SW480 (cell line): ENCODE measurements at places on chromosomes 2 and 18.

- no peak for DNase-seq
Observed at GRCh38 chr18:23958036-23958435, 56.5 kb upstream of the TTC39C start.

DNA sequence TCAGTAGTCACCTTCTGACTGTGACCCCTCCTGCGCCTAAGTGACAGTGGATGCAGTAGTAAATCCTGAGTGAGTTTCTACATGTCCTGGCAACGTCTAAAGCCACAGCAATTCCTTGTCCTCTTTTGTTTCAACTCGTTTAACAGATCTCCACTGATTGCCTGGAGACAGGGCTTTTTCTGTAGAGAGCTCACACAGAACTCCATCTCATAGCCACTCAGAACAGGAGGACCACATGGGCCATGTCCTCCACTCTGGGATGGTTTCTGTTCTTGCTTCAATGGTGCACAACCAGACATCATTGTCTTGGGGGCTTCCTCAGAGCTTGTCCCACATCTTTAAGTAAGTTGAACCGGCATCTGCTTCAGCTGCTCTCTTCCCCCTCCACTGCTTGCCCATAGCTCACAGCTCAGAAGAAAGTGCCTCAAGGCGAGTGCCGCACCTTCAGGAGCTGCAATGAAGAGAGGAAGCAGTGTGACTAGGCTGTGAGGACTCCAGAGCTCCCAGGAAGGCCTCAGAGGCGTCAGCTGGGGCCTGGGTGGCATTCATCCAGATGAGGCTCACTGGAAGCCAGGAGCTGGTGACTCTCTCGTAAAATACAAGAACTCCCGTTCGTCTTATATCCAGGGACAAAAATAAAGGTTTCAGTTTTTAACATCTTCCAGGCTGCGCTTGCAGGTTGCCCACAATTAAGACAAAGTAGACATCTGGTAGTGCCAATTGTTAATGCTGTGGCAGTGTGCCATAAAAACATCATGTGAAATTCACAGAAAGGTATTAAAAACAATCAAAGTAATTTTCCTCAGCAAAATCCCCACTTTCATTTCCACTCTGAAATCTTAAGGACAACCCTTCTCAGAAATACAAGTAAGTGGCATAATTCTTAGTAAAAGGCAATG, 37.3 kb downstream of the ST3GAL5 start:
- no peak for DNase-seq

- DNase-seq, result no peak
Observed at GRCh38 chr18:574149-574860, 5.9 kb upstream of the CETN1 start.

GRCh38 chr2:158478816-158479215, 22.1 kb downstream of the PKP4 start:
- DNase-seq, result no peak

DNA sequence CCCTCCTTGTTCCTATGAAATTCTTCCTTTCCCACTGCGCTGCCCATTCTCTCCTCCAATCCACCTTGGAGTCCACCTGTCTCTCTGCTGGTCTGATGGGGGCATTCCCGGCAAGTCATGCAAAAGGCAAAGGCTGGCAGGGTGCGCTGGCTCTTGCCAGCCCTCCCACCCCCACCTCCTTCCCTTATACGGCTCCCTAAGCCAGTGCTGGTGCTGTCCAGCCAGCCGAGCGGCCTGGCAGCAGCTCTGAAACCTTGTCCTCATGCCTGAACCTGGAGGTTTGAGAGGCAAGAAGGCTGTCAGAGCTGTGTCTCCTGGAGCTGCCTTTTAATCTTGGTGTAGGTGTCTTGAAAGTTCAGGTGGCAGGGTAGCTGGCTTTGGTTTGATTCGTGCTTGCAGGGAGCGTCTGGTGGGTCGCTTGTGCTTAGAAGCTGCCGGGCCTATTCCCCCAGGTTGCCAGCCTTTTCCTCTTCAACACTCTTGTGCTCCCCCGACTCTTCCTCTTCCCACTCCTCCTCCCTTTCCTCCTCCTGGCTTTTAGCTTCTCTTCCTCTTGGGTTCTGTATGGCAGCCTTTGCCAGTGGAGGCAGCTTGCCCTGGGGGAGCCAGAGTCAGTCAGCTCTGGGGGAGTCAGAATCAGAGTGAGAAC, 748 bp downstream of the LIPG start:
- no peak for DNase-seq

GRCh38 chr2:232387451-232388171, 9.1 kb downstream of the ALPP start:
- no peak for DNase-seq

DNA sequence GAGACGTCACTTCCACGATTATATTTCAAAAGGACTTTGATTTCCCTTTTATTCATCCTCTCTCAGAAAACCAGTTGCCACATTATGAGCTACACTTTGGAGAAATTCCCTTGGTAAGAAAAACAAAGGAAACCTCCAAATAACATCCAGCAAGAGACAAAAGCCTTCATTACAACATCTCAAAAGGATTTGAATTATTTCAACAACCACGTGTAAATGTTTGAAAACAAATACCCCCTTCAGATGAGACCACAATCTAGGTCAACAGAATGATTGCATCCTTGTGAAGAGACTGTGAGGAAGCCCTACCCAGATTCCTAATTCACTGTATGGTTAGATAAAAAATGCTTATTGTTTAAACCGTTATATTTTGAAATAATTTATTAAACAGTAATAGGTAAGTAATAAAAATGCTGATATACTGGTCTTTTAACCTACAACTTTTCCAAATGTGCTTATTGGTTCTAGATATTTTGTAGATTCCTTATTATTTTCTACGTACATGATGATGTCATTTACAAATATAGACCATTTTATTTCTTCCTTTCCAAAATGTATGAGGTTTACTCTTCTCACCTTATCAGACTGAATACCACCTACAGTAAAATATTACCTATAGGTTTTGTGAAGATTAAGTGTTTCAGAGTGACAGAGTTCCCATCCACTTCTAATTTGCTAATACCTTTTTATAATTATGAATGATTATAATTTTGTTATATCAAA, 922.7 kb upstream of the CHAC2 start:
- no peak for DNase-seq

GRCh38 chr2:9975805-9976447, 24.4 kb downstream of the GRHL1 start:
- DNase-seq, result peak; percentile 54

DNA sequence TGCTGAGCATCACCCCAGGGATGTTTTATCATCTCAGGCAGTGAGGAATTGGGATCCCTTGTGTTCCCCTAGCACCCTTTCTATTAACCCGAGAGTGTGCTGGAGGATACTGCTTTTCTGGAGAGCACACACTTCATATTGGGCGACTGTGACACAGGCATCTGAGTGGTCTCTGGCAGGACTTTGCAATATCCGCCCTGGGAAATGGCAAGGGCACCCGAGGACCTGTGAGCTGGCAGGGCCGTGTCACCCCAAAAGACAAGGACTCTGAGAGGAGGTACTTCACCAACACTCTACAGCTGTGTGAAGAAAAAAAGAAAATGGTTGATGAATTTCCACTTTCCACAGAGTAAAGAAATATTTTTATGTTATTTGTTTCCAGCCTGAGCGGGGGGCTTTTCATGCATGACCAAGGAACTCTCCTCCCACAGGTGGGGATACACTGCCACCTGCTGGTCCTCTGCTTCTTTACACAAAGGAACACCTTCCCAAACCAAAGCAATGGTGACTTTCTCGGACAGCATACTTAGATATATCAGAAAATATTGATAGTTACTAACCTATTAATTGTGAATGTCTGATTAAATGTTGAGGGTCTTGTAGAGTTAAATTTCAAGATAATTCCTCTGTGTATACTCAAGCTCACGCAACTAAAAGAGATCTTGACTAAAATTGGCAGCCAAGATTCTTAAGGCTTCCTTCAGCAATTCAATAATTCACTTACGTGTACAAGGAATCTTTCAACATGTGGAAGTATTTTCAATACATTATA, 45.9 kb upstream of the REG3G start:
- peak; percentile 52 for DNase-seq

- no peak for DNase-seq
Observed at GRCh38 chr2:98579926-98580325, 28.4 kb downstream of the COA5 start.

GRCh38 chr2:106982350-106982749, 96.4 kb upstream of the ST6GAL2 start:
- DNase-seq, result no peak

- no peak for DNase-seq
Observed at GRCh38 chr2:3503483-3503882, 15.8 kb downstream of the ADI1 start.

DNA sequence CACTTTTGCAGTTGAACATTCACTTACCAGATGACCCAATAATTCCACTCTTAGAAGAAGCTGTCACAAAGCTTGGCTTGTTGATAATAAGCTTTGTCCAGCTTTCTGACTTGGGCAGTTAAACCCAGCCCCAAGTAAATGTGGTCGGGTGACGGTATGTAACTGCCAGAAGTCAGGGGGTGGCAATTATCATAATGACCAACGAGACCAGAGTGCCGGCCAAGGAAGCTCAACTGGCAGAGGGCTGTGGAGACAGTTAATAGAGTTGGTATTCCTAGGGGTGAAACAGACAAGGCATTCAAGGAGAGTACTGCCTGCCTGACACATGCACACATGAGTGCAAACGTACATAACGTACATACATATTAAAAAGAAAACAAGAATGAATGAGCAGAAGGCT, 116.7 kb downstream of the EIPR1 start:
- DNase-seq, result no peak

DNA sequence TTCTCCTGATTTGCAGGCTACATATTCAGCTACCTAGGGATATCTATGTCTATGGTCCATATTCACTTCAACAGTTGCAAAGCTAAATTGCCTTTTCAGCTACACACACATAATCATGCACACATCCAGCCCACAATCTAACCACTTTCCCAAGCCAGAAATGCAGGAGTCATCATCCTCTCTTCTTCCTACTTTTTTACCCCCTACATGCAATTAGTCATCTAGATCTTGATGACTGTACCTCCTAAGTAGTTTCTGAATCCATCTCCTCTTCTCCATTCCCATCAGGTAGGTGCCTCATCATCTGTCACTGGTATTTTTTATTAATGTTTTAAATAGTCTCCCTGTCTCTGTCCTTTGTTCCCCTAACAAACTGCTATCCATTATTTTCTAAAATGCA, 23.7 kb upstream of the SPRED2 start:
- no peak for DNase-seq

GRCh38 chr2:79792090-79792489, 279.2 kb downstream of the CTNNA2 start:
- no peak for DNase-seq

GRCh38 chr2:67733517-67733916, 329.3 kb downstream of the C1D start:
- DNase-seq, result peak; percentile 31

DNA sequence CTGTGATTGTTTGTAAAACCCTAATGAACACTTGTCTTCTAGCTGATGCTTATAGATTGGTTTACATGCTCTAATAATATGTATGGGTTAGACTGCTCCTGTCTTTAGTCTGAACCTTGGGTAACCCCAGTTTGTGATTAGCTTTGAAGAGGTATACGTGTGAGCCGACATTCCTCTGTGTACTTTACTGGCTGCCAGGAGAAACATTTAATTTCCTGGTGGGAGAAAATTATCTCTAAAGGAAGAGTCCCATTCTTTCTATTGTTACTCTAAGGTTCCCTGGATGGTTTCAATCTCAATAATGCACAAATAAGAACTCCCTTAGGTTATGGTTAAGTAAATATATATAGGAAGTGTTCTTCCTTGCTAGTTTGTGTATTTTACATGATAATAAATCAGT, 143.6 kb upstream of the ZSWIM2 start:
- DNase-seq, result no peak

DNA sequence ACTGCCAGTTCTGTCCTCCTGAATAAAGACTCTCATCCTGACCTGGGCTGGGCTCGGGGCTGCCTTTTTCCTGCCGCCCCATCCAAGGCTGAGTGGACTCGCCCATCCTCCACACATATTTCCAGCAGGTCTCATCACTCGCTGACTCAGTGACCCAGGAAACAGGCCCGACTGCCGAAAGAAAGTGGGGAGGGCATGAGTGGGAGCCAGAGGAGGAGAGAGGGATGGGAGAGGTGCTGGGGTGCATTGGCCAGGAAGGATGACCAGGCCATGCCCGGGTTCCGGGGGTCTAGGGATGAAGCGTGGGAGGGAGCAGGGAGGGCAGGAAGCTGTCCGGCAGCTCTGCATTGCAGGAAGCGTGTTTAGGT, 66.7 kb downstream of the TWIST2 start:
- DNase-seq, result peak; percentile 10

GRCh38 chr2:54387059-54387991, 68.8 kb upstream of the SPTBN1 start:
- DNase-seq, result no peak

DNA sequence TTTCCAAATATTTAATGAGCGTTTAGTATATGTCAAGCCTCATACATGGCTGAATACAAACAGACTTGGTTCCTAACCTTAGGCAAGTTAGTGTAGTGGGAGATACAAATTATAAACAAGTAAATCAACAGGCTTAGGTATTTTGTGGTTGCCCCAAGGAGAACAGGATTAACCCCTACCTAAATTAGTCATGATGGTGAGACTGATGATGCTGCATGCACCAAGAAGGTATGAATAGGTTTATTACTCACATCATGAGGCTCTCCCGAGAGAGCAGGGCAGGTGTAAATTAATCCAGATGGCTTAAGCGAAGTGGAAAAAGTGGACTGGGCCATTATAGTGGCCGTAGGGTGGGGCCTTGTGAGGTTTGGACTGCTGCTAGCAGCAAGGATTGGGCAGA, 118.1 kb upstream of the GCFC2 start:
- DNase-seq, result no peak

DNA sequence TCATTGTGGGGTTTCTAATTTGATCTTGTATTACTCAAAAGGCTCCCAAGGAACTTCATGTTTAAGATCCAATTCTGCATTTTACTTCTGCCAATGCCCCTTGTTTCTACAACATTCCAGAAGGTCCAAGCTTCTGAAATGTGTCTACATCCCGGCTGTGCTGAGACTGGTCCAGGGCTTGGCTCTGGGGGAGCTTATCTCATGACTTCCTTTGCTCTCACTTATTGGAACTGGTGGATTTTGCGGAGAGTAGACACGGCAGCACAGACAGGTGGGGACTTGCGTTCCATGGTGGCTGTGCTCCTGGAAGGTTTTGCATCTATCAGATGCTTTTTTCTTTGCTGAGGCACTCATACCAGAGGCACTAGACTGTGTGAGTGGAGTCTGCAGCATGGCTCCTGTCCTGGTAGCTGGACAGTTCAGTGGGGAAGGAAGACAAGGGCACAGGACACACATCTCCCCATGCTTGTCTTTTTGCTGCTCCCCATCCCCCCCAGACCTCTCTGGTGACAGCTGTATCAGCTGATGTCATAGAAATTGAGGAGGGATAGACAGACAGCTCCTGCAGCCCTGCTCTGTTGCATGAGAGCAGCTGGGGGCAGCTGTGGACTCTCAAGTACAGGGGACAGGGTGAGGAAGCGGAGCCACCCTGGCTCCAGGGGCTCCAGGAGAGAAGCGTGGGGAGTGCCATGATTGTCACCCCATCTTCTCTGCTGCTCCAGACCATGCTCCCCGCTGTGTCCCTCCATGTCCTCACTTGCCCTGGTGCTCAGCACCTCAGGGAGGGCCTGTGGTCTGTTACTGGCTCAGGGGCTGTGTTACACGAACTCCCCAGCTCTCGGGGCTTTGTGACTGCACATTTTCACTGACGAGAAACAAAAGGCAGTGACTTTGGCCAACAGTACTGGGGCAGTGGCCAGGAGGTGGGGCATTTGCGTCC, 46.0 kb downstream of the ACAA2 start:
- no peak for DNase-seq

GRCh38 chr2:20044778-20045177, 6.7 kb downstream of the LAPTM4A start:
- DNase-seq, result no peak

GRCh38 chr2:238338710-238339394, 18.5 kb downstream of the TRAF3IP1 start:
- no peak for DNase-seq

- DNase-seq, result no peak
Observed at GRCh38 chr2:18516112-18516511, 44.3 kb downstream of the RDH14 start.
